Pericardium fibroblast (primary cell): ENCODE measurements at places on chromosomes 7 and 10. TPM values are rescaled to one million over a fixed set of nuclear protein-coding genes. Genes with fewer than 3 reads are reported as not detected.

Gene CNTNAP2
- total RNA-seq, result 0.51 and 1.3 TPM in 2 replicates

Gene HGF
- total RNA-seq, result 33.2 and 42.2 TPM in 2 replicates

Gene FAM20C
- 34.8 and 47.4 TPM in 2 replicates for total RNA-seq

Gene TRIM74
- total RNA-seq, result not detected in 2 replicates

Gene VSTM2A
- total RNA-seq, result not detected in 2 replicates
